Activated T-cell treated with anti-CD3 and anti-CD28 coated beads, Interleukin-2, amount 50 U/mL, for 4 hours (primary cell): ENCODE measurements at places on chromosomes 11 and 22. TPM values are rescaled to one million over a fixed set of nuclear protein-coding genes. Genes with fewer than 3 reads are reported as not detected.

OR51I1 gene
- total RNA-seq: not detected

DNA sequence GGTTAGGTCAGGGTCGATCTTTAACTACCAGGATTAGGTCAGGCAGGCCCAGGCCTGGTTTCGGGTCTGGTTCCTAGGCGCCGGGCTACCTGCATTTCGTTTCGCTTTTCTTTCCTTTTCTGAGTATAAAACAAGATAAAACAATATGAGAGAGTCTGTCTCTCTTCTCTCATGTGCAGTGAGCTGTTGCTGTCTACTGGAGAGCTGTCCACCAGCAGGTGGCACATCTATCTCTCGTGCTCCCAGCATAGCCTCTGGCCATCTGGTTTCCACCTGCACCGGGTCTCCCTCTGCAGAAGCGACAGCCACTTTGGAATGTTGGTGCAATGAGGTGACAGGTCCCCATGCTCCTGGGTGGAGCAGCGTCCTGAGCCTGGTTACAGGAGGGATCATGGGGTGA is 27.6 kb downstream of the RIBC2 start:
- no peak for DNase-seq

- no peak for DNase-seq
These were observed 188.0 kb downstream of the MAML2 start for GRCh38 chr11:96154802-96155520.

DNA sequence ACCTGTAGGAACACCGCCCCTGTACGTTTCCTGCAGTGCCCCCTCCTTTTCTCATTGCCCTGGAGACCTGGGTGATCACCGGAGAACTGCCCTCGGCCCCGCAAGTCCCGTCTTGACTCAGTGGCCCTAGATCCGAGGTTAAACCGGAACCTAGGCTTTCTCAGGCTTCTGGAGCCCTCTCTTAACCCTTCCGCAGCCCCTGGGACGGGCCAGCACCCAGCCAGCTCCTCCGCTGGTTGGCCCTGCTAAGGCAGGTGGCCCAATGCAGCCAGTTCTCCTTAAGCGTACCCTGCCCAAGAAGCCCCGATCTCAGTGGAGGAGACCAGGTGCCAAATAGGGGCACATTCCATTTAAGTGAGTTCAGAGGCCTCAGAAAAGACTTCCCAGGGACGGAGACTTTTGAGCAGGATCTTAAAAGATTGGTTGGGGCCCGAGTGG is 776 bp downstream of the NLRX1 start:
- DNase-seq: no peak

- no peak for DNase-seq
These were observed 94.8 kb upstream of the PHOX2A start for GRCh38 chr11:72338741-72339140.

GRCh38 chr22:36387709-36387958 is 133 bp downstream of the MYH9 start:
- no peak for DNase-seq

DNA sequence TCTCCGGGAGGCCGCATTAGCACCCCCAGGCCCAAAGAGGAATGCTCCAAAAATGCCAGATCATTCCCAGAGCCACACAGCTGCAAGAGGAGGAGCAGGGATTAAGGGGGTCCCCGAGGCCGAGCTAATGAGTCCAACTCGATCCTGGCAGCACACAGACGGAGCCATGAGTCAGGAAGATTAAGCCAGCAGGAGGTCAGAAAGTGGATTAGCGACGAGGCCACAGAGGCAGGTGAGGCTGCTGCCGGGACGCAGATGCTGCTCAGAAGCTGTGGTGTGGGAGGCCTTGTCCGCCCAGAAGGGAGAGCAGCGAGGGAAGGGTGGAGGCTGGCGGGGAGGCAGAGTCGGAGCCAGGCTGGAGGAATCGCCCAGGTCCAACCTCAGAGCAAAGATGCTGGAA is 120.5 kb downstream of the SHANK2 start:
- no peak for DNase-seq

HPX gene
- total RNA-seq: 2.0 TPM

- DNase-seq: peak; percentile 3
These were observed 18.7 kb upstream of the GNB1L start for GRCh38 chr22:19873138-19873959.

KCNE3 gene
- not detected for total RNA-seq
